Activated CD8-positive, alpha-beta T cell treated with anti-CD3 and anti-CD28 coated beads for 36 hours (primary cell): ENCODE measurements at places on chromosomes 13 and 19.

GRCh38 chr19:19304186-19304965 is 15.9 kb downstream of the SUGP1 start:
- no peak for DNase-seq

- no peak for DNase-seq
Measured at GRCh38 chr13:101098873-101099272, 317.4 kb downstream of the NALCN start.

- DNase-seq, result no peak
Measured at GRCh38 chr13:30934381-30934780, 1.9 kb downstream of the TEX26 start.

GRCh38 chr13:62846302-62846701 is 1430.7 kb upstream of the PCDH20 start:
- no peak for DNase-seq

DNA sequence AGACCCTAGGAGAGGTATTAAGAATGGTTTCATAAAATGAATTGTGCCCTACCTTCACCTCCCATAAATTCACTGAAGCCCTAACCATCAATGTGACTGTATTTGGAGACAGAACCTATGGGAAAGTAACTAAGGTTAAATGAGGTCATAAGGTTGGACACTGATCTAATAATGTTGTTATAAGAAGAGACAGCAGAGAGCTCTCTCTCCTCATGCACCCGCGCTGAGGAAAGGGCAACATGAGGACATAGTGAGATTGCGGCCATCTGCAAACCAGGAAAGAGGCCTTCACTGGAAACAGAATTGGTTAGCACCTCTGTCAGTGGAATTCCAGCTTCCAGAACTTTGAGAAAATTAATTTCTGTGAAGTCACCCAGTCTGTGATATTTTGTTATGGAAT is 1396.1 kb upstream of the MIR17HG start:
- no peak for DNase-seq

DNA sequence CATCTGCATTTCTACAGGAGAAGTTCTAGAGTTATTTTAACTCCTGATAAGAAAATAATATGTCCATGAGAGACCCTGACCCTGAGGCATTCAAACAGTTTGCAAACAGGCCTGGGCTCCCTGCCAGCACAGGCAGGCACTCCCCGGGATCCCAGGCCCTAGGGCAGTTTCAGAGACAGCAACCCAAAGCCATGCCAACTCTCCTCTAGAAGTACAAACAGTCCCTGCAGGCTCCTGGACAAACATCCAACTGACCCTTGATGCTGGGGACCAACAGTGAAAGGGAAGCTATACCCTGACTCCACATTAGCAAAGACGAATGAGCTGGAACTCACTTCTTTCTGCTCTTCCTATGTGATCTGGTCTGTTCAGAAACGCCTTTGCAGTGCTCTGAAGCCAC is 44.8 kb downstream of the CCDC70 start:
- no peak for DNase-seq

- no peak for DNase-seq
Measured at GRCh38 chr13:26718146-26718545, 42.4 kb downstream of the GPR12 start.

GRCh38 chr13:44648392-44649103 is 72.4 kb upstream of the TSC22D1 start:
- DNase-seq, result peak; percentile 10

DNA sequence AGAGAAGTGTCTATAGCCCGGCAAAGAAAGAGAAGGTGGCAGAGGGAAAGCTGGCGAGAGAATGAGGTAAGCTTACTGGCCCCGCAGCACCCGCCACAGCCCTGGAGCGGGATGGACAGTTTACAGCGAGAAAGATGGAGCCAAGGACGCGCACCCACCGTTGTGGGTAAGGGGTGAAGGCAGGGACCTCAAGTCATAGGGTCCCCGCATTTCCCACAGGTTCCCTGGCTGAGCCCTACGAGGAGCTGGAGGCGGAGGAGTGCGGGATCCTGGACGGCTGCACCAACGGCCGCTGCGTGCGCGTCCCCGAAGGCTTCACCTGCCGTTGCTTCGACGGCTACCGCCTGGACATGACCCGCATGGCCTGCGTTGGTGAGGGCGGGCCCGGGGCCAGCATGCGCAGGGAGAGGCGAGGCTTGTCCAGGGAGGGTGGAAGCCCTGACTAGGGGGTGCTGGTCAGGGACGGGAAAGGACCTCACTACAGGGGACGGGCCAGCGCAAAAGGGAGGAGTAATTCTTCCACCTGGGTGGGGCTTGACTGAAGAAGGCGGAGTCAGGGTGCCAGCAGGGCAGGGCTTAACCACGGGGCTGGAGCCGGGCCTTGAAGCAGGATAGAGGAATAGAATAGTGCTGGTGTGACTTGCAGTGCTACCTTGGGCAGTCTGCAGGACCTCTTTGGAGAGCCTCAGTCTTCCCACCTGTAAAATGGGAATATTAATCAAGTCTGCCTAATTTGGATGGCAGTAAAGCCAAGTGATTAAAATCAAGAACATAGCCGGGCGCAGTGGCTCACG is 26.5 kb downstream of the LTBP4 start:
- DNase-seq, result no peak
